Fibroblast of skin of left biceps (primary cell): ENCODE measurements at places on chromosomes 12 and 14.
A peak's percentile ranks its signal among the peaks of the same experiment; 100 is the strongest.

DNA sequence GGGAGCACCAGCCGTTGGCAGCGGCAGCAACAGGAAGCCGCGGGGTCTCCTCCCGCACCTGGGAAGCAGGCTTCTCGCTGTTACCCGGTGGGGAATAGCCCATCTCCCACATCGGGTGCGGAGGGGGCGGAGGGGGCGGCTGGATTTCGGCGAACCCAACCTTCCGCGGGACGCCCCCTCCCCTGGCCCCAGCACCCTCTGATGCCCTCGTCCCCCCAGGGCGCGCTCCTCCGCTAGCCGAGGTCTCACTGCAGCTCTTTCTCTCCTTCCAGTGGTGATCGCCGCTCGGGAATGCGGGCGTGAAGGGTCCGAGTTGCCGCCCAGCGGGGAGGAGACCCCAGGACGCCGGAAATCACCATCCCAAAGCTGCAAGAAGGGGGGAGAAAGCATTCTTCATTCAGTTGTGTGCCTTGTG lies 303 bp downstream of the SAMD4A start:
- no peak for DNase-seq

DNA sequence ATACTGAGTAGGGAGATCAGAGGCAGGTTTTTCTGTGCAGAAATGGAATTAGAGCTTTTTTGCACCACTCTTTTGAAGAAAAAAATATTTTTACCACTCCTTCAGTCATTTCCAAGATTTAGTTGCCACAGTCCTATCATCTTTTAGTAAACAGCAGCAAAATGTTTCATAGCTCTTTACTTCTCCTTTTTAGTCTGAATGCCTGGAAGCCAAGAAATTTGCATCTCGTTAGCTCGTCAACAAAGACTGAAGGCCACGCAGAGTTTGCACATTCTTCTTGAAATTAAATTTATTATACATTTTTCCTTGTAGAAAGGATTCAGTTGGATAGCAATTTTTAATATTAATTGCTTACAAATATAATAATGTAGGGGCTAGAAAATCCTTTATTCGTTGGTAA lies 544.5 kb upstream of the ATP2B1 start:
- no peak for DNase-seq

GRCh38 chr12:74900232-74900631 lies 309.4 kb downstream of the KCNC2 start:
- no peak for DNase-seq

DNA sequence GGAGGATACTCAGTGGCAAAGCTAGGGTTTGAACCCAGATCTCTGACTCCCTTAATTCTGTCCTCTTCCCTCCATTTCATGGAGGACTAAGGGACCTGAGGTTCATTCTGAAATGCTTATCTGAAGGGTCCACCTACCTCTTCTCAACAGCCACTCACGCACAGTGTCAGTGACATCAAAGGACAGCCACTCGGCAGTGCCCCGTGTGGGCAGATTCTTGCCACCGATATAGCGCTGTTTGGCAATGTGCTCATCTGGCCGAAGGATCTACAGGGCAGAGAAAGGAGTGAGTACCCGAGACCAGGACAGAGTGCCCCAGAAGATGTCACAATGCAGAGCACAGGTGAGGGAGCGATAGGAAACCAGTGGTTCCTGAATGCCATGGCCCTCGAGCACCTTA lies 10.8 kb downstream of the TGFB3 start:
- DNase-seq = no peak

DNA sequence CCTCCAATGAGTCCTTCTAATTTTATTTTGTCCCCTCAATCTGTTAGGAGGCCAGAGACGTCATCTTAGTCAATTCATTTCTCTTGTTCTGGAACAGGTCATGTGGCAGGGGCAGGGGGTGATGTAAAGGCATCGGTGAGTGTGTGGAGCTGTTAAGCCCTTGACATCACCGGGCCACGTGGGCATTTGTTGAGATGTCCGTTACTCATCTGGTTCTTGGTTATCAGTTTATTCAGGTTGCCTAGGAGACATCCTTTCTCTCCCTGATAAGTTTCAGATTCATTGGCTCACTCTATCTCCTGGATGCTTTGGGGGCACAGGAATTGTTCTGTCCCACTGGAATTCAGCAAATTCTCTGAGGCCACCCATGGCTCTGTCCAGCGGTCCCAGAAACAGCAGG lies 33.6 kb upstream of the SEL1L start:
- no peak for DNase-seq

DNA sequence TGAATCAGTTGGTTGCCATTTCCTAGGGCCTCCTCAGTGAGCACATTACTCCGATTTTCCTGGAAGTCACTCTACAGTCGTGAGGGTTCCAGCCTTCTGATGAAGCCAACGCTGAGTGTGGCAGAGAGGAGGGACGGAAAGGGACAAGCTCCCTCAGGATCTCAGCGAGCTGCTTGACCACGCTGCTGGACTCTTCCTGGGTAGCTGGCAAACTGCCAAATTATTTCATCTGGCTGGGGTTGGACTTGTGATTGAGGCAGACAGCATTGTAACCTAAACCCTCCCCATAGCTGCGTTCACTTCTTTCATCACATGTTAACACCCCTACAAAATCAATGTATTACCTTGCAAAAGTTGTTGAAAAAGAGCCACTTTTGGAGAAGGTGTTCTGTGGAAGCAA lies 69.6 kb upstream of the CHST11 start:
- no peak for DNase-seq

DNA sequence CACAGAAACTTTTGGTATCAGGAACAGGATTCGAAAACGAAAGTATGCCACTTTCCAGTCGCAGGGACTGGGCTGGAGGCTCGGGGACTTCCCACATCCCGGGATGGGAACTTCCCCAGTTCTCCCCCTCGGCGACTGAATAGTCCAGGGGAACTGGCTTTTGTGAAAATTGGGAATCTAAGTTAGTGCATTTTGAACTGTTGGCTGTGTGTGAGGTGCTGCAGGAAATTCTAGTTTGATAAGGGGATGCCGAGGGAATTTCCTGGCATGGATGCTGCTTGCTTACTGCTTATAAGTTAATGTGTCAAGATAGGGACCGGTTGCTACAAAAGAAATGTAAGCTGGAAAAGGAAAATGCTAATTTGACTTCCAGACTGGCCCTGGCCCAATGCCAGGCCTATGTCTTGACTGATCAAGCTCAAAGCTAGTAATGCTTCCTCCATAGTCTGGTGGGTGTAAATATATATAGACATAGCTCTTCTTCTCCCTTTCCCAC lies 73.4 kb upstream of the EIF5 start:
- no peak for DNase-seq

DNA sequence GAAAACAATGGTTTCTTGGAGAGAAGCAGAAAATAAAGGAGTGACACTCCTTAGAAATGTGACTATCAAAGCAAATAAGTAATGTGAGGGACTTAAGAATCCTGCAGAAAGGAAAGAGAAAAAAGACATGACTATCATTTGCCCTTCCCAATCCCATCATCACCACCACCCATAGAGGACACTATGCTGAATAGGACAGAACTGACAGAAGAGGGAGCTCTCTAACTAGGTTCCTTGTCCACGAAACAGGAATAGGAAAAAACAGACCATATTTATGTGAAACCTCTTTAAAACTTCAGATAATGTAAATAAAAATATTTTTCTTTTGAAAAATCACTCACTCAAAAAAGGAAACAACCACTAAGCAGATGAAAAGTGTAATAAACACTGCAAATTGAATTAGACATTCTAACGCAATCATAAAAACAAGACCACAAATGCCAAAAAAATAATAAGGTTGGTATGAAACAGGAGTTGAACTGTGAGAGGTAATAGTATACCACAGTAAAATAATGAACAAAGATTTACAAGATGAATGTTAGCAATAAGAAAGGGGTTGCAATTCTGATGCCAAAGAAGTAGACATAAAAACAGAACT lies 24.1 kb downstream of the KLRD1 start:
- peak; percentile 8 for DNase-seq

DNA sequence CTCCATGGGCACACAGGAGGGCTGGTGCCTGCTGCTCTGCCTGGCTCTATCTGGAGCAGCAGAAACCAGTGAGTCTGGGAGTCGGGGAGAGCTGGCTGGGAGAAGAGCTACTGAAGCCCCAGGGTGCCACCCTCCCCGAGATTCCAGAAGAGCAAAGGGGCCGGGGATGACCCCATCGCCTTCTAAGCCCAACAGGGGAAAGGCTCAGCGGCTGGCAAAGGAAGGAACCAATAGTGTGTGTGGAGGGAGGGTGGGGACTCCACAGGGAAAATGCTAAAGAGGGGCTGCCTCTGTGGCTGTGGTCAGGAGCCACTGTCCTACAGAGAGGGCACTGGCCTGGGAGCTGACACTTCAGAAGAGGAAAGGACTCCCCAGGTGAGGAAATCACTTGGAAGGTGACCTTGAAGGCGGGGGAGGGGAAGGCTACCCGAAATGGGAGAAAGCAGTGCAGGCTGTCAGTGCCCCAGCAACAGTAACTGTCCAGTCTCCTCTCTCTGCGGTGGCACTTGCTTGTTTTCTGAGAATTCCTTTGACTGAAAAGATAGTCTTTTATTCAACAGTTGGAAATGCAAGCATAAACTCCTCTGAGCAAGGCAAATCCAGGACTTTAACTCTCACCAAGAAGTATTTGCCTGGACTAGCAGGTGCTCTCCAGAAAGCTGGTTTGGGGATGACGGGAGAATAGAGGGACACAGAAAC lies 552 bp downstream of the TAPBPL start:
- no peak for DNase-seq

DNA sequence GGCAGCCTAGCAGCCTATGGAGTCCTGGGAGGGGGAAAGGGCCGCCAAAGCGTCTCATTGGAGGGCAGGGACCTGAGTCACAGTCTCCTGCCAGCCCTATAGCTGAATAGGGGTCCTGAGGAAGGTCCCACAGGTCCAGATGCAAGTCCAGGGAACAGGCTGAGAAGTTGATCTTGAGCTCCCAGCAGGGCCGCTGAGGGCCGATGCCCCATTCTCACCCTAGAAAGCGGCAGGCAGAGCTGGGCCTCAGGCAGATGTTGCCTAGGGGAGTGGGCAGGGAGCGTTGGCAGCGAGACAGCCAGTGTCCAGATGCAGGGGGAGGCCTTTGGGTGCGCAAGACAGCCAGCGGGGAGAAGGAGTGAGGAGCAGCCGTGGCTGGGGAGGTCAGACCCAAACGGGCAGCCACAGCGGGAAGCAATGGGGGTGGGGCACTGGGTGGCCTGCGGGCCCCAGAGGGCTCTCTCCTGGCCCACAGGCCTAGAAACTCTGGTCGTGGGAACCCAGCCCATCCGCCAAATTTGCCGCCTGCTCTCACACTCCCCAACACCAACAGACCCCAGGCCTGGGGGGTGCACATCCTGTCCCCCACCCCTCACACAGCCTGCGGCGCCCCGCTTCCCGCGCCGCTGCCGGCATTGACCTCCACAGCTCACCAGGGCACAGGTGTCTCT lies 1.1 kb downstream of the HDAC7 start:
- no peak for DNase-seq

- DNase-seq = no peak
These were observed 106.6 kb downstream of the BTG1 start for GRCh38 chr12:92039046-92039445.

DNA sequence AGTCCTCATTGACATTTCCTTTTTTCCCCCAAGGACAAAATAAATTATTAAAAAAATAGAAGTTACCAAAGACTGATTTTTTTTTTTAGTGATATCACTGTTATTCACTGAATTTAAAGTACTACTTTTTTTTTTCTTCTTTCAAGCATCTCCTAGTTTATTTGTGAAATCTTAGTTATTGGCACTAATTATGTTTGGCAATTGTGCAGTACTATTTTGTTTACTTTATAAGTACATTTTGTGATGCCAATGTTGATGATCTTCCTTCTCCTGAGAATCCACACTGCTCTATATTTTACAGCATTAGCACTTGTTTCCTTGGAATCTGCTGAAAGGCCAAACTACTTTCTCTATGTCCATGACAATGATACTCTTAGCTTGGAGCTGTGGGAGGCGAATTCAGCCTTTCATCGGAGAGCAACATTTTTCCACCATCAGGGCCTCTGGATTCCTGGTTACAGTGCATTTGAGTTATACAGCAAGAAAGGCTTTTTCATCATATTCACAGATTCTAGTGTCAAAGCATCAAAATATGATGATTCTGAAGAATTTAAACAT lies 123.8 kb upstream of the PTPRQ start:
- no peak for DNase-seq

GRCh38 chr12:57739387-57739786 lies 845 bp upstream of the AGAP2 start:
- no peak for DNase-seq

- DNase-seq = no peak
These were observed 108.0 kb upstream of the MAX start for GRCh38 chr14:65210118-65210821.

- DNase-seq = no peak
These were observed 356.5 kb upstream of the ATP2B1 start for GRCh38 chr12:90064852-90065801.

DNA sequence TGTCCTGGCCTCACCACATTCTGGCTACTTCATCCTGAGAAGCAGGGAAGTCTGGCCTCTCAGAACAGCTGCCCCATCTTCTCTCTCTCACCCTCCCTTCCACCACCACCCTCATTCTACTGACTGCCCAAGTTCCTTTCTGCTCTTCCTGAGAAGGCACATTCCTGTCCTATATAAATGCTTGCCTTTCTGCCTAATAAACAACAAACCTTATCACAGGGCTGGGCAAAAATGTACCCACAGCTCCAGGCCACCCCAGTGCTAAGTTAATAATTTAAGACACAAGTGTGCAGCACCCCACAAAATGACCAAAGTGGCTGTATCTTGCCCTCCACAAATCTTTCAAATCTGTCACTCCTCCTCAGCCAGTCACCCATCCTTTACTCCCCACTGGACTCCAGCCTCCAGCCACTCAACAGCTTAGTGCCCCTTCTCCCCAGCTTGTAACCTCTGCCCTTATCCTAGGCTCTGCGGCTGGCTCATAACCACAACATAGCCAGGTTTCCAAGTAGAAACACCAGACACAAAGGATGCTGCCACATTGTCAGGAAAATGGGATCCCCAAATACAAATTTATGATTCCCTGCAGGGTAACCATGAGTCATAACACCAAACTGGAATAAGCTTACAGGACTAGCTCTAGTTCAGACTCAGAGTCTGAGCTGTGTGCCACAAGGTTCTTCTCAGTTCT lies 15.0 kb downstream of the OXA1L start:
- no peak for DNase-seq

DNA sequence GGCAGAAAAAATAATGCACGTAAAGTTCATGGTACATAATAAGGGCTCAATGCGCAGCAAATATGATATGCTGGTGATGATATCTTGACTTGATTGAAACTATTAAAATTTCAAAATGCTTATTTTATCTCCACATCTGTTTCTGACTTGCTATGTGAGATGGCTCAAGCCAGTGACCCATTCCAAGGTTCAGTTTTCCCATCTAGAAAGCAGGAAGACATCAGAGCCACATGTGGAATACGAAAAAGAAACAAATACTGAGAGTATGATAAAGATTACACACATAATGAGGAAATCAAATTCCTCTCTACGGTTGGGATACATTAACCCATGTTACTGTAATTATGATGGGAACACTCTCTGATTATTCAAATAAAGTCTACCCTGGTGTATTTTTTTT lies 24.0 kb upstream of the TSPAN11 start:
- DNase-seq = no peak

DNA sequence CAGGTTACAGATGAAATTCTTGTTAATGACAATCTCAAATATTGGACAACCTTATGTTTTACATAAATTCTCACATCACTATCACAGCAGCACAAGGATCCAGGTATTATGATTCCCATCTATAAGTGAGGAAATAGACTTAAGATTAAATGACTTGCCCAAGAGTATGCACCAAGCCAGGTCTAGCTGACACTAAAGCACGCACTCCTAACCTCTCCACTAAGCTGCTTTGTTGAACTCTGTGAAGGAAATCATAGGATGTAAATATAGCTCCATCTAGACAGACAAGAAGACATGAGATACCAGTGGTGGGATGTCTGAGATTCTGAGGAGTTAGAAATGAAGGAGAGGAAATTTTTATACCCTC lies 87.9 kb downstream of the PHLDA1 start:
- DNase-seq = no peak
